CD4-positive, alpha-beta T cell treated with Interferon gamma for 1 hour (primary cell): ENCODE measurements at places on chromosomes 2 and 18.

DNA sequence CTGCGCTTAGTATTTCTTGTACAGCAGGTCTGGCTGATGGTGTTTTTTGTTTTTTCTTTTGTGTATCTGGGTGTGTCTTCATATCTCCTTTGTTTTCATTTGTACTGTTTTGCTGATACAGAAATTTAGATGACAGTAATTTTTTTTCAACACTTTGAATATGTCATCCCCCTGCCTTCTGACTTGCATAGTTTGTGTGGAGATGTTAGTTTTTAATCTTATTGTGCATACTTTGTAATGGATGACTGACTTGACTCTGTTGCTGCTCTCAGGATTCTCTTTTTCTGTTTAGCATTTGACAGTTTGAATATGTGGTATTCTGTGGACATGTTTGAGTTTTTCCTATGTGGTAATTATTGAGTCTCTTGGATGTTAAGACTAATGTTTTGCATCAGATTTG lies 161.3 kb downstream of the ZNF407 start:
- no peak for DNase-seq

DNA sequence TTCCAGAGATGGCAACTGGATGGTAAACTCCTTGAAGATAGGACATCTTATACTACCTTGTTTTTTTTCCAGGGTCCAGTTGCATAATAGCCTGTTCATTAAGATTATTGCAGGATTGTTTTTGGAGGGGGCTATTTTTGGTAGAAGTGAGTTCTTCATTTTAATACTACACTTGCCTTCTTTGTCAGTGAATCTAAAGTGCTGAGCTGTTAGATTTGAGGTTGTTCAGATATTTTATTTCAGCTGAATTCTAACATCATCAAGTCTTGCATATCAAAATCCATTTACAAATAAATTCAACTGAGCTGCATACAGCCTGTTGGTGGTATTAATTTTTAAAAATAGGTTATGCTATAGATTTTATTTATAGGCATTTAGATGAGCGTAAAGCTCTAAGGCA lies 72.1 kb downstream of the PLCL1 start:
- DNase-seq = no peak

DNA sequence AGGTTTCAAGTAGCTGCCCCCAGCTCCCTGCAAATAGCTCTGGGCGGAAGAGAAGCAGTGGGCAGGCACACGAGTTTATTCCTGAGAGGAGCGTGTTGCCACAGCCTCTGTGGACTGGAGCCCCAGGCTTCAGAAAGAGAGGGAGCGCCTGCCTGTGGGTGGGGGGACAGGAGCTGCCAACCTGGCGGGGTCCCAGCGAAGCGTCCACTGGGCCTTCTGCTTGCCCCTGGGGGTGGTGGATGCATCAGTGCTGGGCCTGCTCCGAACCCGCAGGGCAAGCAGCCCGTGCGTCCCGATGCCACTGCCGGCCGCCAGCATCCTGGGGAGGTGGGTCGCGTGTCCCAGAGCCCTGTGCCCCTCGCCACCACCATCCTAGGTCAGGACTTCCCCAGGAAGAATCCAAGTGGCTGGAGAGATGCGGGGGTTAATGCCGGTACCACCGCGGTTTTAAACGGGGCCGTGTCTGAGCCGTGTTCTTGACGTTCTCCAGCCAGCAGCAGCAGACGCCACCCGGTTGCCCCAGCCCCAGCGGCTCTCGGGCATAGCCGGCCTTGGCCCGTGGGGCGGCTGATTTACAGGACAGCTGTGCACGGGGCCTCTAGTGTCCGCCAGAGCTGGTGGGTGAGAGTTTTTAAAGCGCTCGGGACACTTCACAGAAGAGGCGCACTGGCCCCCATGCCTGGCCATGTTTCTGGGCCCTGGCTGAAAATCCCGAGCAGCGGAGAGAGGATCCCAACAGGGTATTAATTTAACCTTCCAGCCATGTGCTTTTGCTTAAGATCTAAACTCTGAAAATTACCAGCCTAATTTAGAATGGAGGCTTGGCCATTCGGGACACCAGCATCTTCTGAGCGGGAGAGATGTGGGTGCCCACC lies 84.7 kb downstream of the NFATC1 start:
- no peak for DNase-seq

GRCh38 chr18:57748770-57749603 lies 54.1 kb downstream of the ATP8B1 start:
- DNase-seq = no peak

- DNase-seq = no peak
These were observed 68.8 kb downstream of the EMX1 start for GRCh38 chr2:72985891-72986683.

- DNase-seq = no peak
These were observed 17.2 kb downstream of the SNORC start for GRCh38 chr2:232887171-232887850.

DNA sequence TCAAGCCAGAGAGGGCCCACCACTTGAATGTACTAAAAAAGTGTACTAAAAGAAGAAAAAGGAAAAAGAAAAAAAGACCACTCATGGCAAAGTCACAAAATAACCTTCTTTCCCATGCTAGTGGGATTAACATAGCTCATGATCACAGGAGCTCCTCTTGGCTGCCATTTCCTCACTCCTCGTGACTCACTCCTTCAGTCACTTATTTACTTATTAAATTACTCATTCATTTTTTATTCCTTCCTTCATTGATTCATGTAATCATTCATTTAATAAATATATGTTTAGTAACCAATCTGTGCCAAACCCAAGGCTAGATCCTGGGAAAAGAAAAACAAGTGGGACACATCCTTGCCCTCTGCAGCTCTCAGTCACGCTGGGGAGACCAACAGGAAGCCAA lies 300.5 kb downstream of the INSIG2 start:
- no peak for DNase-seq

GRCh38 chr2:56522605-56523089 lies 338.9 kb downstream of the CCDC85A start:
- no peak for DNase-seq

GRCh38 chr2:237558961-237559641 lies 7.3 kb upstream of the PRLH start:
- no peak for DNase-seq

DNA sequence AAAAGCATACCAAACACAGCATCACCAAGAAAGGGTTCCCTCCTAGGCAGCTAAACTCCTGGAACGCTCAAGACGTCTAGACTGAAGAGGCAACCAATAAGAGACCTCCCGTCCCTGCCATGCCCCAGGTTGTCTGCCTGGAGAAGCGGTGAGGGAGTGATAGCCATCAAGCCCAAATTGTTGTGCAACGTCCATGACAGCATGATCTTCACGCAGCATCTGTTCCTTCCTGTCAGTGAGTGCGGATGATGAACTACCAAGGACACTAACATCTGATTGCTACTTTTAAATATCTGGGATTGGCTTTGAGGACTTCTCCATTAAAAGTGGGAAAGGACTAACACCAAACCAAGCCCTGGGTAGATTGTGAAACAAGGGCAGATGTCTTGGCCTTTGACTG lies 149.7 kb downstream of the TXNL1 start:
- no peak for DNase-seq

- no peak for DNase-seq
These were observed 76.6 kb downstream of the SMIM21 start for GRCh38 chr18:75350857-75351256.

DNA sequence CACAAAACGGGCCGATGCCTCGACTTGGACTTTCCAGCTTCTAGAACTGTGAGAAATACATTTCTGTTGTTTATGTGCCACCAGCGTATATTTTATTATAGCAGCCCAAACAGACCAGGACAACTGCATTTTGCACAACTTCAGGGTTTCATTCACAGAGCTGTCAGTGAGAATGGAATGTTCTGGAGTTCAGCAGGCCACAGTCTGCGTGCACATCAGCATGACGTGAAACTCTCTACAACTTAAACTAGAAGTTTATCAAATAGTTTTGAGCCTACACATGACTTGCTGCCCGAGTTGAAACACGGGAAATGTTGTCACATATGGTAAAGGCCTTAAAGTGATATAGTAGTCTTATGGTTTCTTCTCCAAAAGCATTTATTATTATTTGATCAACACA lies 3.9 kb upstream of the TRIB2 start:
- DNase-seq = no peak

- DNase-seq = no peak
These were observed 267.2 kb downstream of the CDH20 start for GRCh38 chr18:61600422-61600821.

DNA sequence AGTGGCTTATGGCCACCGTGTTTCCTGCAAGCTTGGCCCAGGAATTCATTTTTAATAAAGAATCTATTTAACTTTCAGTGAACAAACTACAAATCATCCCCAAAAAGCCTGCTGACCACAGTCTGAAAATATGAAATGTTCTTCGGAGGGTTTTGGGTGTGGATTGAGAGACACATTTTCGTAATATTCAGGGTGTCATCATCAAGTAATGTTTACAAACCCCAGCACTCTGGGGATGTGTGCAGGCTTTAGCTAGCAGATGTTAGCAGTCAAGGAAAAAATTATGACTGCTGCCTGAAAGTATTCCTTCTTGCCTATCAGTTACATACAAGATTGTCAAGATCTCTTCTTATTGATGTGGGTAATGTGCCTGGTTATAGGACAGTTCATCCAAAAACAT lies 143.9 kb upstream of the FN1 start:
- DNase-seq = no peak
